ENCODE measurements at places on chromosomes 11 and 22. TPM values are rescaled to one million over a fixed set of nuclear protein-coding genes. Genes with fewer than 3 reads are reported as not detected.

The RASSF10 gene
- 2.5 TPM for total RNA-seq

The IGSF22 gene
- not detected for total RNA-seq

The GLB1L3 gene
- 0.05 TPM for total RNA-seq

The RABL2B gene
- total RNA-seq, result 15.5 TPM

Measured in A549 treated with GW870086 at 1 μM for 4 hours (cell line).